ENCODE measurements at places on chromosomes 3 and 15. TPM values are rescaled to one million over a fixed set of nuclear protein-coding genes. Genes with fewer than 3 reads are reported as not detected.
A peak's percentile ranks its signal among the peaks of the same experiment; 100 is the strongest.

GRCh38 chr15:80161468-80162016 lies 8.7 kb downstream of the FAH start:
- peak; percentile 48 for DNase-seq

DNA sequence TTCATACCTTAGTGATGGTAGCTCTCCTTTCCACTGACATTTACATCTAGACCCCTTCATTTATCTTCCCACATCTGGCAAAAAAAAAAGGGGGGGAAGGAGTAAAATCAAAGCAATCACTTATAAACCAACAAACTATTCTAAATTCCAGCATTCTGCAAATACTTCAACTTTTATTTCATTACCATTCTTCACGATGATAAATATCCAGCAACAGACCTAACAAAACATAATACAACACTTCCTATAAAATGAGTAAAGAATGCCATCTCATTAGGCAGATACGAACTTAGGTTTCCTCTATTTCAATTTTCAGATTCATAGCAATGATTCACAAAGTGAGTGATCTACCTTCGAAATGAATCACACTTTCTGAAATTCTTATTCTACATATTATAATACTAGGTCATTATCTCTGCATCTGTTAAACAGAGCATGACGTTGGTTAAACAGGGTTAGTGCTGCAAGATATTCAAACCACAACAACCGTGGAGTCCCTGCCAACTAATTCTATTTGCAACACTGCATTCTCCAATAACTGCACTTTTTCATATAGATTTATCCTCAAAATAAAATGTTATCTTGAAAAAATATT lies at the start of gene LRRFIP2:
Gene LRRFIP2 (minus strand): TSS at position 51 of the 595 bp plus-strand sequence. CDS start 25,599 bp downstream, outside the sequence.
- DNase-seq, result no peak

DNA sequence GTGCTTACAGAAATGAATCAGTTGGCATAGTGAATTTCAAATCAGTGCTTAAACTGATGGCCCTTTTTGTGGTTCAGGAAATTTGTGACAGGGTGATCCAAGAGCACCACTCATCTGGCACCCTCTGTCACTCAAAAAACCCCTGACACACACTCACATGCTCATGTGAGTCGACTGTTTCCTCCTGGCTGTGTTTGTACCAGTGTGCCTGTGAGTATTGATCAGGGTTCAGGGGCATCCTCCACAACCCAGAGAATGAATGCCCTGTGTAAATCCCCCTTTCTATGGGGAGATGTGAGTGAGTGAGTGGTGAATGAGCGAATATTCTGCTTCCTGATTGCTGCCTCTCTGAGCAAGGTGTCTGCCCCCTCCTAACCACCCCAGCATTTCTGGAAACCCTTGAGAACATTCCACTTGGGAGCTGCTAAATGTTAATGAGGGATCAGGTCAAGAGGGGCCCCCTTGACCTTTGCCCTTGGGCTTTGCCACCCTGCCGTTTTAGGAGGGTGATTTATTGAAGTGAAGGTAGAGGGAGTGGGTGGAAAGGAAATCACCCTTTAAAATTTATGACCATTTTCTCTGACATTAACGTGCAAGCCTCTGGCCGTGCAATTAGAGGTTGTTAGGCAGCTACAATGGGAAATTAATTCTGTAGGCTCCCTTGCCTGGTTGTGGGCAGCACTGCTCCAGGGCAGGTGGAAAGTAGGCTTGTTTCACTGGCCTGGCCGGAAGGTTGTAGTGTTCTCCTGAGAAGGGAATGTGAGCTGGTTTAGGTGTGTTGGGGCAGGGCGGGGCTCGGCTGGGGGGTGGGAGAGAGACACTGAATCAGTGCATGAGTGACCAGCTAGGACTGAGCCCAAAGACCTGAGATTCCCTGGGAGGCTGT lies 87.2 kb downstream of the SLCO3A1 start:
- no peak for DNase-seq

DNA sequence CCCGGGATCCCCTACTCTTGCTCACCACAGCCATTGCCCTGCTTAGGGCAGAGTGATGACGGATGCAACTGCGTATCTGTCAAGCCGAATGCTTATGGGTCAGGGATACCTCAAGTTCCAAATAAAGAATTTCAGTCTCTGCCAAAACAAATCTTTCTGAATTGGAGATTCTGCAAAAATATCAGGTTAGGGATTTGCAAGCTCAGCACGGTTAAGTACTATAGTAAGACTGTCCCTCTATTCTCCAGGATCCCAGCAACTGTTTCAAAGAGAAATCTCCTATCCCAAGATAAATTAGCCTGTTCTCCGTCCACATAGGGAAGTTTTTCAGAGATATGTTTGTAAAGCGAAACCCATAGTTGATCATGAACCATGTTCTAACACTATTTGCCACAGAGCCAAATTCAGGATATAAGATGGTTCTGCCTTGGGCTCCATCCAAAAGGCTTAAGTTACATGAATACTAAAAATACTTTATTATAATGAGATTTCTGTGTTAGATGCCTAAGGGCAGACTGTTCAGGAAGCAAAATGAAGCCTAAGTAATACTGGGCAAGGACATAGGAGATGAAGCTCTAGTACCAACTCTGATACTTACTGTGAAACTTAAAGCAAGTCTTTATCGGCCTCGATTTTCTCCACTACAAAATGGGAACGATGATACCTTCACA lies 100.1 kb upstream of the LPP start:
- DNase-seq, result no peak

DNA sequence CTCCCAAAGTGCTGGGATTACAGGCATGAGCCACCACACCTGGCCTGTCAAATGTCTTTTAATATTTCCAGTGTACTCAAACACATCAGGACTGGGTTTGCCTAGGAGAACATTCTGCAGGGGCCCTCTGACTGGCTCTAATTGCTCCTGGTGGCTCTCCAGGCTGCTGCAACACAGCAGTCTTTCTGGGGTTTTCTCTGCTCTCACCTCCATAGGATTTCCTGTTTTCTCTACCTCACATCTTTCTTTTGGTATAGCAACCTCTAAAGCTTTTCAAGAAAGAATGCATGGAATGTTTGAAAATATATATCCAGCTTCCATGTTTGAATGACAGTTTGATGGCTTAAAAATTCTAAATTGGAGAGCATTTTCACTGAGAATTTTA lies 83.3 kb upstream of the IGSF10 start:
- no peak for DNase-seq

DNA sequence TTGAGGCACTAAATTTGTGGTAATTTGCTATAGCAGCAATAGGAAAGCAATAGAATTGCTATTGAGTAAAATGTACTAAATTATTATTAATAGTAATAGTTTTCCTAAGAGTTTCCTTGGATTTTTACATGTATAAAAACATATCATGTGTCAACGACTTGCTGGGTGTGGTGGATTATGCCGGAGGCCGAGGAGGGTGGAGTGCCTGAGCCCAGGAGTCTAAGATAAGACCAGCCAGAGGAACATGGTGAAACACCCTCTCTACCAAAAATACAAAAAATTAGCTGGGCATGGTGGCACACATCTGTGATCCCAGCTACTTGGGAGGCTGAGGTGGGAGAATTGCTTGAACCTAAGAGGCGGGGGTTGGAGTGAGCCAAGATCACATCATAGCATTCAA lies 749.9 kb downstream of the TBL1XR1 start:
- DNase-seq, result no peak

- no peak for DNase-seq
Observed at GRCh38 chr3:148451969-148452368, 245.7 kb upstream of the AGTR1 start.

- DNase-seq, result no peak
Observed at GRCh38 chr3:23540600-23540999, 265.2 kb upstream of the UBE2E1 start.

DNA sequence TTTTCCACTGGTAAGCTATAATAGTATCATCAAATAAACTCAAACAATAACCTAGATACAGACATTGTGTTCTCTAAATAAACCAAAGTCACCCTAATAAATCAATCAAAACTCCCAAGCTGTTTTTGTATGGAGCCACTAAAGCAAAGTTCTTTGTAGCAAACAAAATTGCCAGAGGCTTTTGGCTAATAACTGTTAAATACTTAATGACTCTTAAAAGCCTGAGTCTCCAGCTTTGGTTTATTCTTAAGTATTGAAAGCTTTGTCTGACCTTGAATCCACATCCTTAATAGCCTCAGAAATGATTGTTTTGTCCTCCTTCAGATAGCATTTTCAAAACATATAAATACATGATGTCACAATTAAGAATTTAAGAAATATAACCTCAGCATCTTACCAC lies 725.3 kb downstream of the SI start:
- DNase-seq, result no peak

DNA sequence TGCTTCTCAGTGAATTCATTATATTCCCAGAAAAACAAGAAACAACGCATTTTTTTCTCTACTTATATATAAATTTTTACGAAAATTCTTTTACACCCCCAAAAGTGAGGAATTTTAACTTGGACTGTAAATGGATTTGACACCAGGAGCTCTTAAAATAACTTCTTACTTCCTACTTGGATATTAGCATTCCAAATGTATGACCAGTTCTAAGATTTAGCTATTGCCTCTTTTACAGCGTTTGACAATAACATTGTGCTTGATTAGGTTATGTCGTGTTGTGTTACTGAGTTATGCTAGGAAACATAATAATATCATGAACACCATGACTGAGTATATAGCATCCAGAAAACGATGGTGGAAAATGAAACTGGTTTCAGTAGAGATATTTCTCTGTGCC lies 177.0 kb downstream of the CNTN6 start:
- DNase-seq, result no peak

GRCh38 chr3:24023197-24023596 lies 78.1 kb downstream of the NR1D2 start:
- DNase-seq, result no peak

DNA sequence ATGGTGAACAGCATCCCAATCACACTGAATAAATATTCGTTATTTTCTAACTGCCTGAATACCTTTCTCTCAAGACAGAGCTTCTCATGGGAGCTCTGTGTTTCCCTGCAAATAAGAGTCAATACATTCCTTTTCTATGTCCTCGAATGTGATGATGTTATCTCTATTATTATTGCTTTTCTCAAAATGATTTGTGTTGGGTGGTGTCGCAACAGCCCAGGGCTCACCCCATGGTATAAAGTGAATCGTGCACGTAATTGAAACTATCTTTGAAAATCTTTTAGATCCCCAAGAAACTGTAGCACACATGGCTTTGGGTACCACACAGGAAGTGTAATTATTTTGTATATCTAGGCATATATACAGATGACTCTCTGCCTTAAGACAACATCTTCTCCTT lies 190.6 kb upstream of the LRTM1 start:
- DNase-seq, result no peak

DNA sequence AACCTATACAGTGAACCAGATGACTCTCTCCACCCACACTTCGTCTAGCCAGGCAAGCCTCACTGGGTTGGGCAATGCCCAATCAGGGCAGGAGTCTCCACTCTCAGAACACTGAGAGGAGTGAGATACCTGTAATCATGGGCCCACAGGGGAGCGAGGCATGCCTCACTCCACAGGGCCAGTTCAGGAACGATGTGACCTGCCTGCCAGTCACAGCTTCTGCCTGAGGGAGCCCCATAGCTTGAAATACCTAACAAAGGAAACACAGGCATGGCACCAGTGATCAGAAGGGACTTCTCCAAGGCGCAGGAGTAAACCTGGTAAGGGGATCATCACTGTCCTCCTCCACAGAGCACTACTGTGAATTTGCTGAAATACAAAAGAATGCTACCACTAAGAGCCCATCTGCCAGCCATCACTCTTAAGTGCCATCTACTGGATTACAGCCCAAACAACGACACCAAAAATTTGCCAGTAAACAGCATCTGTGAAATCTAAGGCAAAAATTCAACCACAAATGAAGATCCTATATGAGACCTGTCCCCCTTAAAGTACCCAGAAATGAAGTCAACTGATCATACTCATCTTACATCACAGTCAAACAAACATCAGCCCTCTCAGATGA lies 689.9 kb upstream of the SEMA6D start:
- DNase-seq, result no peak

DNA sequence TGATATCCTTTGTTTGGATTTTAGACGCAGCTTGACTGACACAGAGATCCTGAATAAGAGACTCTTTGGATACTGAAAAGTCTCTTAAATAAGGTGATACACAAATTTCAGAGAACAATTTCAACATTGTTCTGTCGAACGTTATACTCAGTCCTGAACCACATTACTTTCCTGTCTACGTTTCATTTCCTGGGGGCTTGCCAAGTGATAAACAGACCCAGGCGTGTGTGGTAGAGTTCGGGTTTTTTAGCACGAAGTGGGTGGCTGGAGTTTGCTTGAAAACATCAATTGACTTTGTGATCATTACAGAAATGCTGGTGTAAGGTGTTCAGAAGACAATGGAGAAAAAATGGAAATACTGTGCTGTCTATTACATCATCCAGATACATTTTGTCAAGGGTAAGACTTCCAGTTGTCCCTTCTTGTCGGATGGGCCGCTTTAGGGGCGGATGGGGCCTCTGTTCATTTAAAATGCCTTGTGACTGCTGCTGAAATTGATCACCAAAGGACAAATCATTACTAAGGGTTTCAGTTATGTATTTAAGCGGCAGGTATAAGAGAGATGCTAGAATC lies at the start of gene CD96:
Gene CD96 (plus strand): TSS at position 287 of the 573 bp plus-strand sequence. CDS start 52 bp downstream, at position 339.
- DNase-seq, result no peak

- no peak for DNase-seq
Observed at GRCh38 chr3:39528844-39529243, 61.4 kb downstream of the MOBP start.

- DNase-seq, result no peak
Observed at GRCh38 chr15:89211678-89212170, 9.7 kb downstream of the RLBP1 start.

GRCh38 chr3:116939091-116939490 lies 229.5 kb downstream of the TUSC7 start:
- DNase-seq, result no peak

- no peak for DNase-seq
Observed at GRCh38 chr3:152184971-152185686, 83.6 kb upstream of the MBNL1 start.

DNA sequence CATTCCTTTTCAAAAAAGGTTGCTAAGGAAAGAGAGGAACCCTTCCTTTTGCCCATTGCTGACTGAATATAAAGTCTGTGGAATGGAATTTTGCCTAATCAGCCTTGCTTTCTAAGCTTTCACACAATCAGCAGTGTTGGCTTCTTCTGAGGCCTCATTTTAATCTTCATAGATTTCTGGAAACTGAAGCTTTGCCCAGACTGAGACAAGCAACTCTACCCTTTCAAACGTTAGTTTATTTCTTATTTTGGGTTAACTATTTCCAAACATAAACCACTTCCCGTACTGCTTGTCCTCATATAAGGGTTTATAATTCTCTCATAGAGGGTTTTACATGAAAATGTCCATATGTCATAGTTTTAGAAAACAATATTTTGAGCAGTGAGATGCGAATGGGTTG lies 82.9 kb downstream of the NR1D2 start:
- DNase-seq, result no peak

DNA sequence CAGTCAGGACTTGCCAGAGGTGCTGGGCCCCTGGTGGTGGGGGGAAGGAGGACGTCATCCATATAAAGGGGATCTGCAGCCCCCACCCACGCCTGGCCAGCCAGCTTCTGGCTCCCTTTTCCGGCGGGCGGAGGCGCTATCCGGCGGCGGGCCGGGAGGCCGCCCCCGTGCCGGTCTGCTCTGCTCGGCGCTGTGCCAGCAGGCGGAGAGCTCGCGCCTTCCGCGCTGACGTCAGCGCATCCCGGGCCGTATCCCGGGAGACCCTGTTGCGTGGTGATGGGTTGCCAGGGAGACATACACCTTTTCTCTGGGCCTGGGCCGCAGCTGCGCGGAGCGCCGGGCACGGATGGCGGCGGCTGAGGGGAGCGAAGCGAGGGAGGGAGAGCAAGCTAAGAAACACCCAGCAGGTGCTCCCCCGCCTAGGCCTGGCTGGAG lies 1.1 kb downstream of the FAM131A start:
- peak; percentile 96 for DNase-seq

The TPRG1 gene
- total RNA-seq, result 9.1 TPM

The VILL gene
- total RNA-seq, result 7.1 TPM

The DAZL gene
- 0.41 TPM for total RNA-seq

The LRRK1 gene
- 11.3 TPM for total RNA-seq

The GOLGA6L7 gene
- total RNA-seq, result not detected

The RAMAC gene
- 19.3 TPM for total RNA-seq

The SLC9C1 gene
- 0.41 TPM for total RNA-seq

Data from sigmoid colon (tissue), 7 donors.